ENCODE measurements at places on chromosomes 3 and 15. TPM values are rescaled to one million over a fixed set of nuclear protein-coding genes. Genes with fewer than 3 reads are reported as not detected.

ARPIN gene
- total RNA-seq, result 14.4 TPM

MOBP gene
- total RNA-seq, result 0.08 TPM

GRCh38 chr15:77599899-77600298 is 32.8 kb downstream of the LINGO1 start:
- no peak for DNase-seq

DNA sequence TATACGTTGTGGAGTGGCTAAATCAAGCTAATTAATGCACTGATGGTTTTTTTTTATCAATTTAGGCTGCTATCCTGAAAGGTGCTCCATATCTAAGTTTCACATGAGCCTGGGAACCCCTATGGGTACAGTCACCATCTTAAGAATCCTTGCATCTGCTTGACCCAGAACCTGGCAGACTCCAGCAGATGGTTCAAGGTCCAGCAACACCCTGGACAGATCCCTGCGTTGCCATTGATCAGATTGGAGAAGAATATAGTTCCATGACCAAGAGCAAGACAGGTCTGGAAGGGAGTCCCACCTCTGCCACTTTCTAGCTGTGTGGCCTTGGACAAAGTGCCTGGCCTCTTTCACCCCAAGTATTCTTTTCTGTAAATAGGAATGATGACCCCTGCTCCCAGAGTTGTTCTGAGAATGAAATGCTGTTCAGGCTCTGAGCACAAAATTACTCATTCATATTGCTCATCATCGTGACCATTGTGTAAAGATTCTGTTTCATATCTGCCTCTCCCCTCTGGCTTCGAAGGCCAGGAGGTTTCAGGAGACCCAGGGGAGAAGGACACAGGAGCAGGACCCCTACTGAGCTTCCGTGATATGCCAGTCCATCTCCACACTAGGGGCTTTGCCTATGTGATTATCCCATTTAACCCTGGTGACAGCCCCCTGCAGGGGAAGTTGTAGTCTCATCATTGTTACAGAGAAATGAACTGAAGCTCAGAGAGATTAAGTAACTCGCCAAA is 30.0 kb upstream of the TSEN2 start:
- DNase-seq, result no peak

GRCh38 chr15:48522911-48523310 is 122.6 kb downstream of the FBN1 start:
- no peak for DNase-seq

TM6SF1 gene
- 2.8 TPM for total RNA-seq

GRCh38 chr3:62027796-62028195 is 345.6 kb downstream of the FEZF2 start:
- DNase-seq, result no peak

DNA sequence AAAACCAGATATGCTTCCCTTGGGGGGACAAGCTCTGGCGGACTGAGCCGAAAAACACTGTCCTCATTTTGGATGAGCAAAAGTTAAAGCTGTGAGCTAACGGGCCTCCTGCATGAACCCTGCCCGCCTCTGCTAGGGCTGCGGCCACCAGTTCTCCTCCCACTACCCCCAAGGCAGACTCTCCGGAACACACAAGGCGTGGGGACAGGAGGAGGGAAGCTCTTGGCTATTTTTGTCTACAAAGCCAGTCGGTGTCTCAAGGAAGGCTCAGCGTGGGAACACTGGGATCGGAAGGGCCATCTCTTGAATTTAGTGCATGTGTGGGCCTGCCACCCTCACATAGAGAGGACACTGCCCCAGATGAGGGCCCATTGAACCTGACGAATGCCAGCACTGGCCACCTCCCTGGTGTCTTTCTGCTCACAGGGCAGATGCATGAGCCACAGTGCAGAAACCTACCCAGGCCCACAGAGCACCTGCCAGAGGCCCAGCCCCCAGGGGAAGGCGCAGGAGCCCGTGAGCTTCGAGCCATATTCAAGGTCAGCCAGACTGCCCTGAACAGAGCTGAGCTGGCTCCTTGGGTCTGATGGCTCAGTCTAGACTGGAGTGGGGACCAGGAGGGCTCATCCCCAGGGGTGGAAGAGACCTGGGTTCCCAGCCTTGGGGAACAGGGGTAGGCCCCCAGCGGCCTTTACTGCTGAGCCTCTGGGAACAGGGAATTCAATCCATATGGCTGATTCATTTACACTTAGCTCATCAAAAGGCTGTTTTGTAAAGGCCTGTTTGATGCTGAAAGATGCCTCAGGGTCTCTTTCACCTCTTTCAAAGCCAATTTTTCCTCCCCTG is 38.3 kb downstream of the HCN4 start:
- DNase-seq, result peak; percentile 70

- DNase-seq, result no peak
These were observed 49.7 kb upstream of the FBN1 start for GRCh38 chr15:48695088-48695826.

DNA sequence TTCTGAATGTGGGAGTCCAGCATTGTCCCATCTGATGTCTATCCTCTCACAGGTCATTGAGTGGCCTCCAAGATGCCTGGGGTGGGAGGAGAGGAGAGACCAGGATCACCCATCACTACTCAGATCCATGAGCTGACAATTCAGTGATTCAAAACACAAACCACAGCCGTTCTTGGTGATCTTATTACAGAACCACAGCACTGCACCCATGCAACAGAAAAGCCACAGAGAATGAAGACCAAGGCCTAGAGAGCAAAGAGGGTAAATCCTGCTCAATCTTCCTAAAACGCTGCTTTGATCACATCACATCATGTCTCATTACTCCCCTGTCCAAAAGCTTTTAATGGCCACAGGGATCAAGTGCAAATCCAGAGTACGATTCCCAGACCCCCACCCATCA is 23.5 kb downstream of the ANP32A start:
- no peak for DNase-seq

GRCh38 chr3:129439226-129439816 is 427 bp downstream of the MBD4 start:
- DNase-seq, result peak; percentile 80

GRCh38 chr3:194675081-194675640 is 3.2 kb upstream of the LSG1 start:
- DNase-seq, result no peak

SPG11 gene
- 49.2 TPM for total RNA-seq

DUOX1 gene
- 0.59 TPM for total RNA-seq

DNA sequence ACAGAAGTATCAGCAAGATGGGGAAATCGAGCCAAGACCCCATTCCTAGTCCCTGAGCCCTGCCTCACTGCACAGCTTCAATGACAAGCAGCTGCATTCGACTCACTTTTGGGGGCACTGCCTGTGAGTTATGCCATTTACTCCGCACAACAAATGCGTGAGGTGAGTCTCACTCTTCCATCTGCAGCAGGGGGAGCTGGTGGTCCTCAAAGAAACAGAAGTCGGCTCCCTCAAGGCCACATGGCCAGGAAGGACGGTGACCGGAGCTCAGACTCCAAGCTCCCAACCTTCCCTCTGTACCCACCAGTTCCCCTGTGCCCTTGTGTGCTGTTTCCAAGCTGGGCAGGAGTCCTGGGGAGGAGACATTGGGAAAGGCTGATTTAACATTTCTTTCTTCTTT is 127.7 kb upstream of the IQSEC1 start:
- DNase-seq, result no peak

DNA sequence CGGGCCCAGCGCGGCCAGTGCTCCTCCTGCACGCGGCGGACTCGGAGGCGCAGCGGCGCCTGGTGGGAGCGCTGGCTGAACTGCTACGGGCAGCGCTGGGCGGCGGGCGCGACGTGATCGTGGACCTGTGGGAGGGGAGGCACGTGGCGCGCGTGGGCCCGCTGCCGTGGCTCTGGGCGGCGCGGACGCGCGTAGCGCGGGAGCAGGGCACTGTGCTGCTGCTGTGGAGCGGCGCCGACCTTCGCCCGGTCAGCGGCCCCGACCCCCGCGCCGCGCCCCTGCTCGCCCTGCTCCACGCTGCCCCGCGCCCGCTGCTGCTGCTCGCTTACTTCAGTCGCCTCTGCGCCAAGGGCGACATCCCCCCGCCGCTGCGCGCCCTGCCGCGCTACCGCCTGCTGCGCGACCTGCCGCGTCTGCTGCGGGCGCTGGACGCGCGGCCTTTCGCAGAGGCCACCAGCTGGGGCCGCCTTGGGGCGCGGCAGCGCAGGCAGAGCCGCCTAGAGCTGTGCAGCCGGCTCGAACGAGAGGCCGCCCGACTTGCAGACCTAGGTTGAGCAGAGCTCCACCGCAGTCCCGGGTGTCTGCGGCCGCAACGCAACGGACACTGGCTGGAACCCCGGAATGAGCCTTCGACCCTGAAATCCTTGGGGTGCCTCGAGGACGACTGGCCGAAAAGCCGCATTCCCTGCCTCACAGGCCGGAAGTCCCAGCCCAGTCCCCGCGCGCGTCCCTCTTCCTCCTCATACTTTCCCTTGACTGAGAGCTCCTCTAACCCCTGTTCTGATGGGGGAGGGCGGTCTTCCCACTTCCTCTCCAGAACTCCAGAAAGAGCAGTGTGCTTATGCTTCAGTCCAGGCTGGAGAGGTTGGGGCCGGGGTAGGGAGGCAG is 1.4 kb upstream of the IL17RC start:
- DNase-seq, result peak; percentile 91

- DNase-seq, result no peak
These were observed 25.6 kb downstream of the HACD2 start for GRCh38 chr3:123559040-123559861.

DNA sequence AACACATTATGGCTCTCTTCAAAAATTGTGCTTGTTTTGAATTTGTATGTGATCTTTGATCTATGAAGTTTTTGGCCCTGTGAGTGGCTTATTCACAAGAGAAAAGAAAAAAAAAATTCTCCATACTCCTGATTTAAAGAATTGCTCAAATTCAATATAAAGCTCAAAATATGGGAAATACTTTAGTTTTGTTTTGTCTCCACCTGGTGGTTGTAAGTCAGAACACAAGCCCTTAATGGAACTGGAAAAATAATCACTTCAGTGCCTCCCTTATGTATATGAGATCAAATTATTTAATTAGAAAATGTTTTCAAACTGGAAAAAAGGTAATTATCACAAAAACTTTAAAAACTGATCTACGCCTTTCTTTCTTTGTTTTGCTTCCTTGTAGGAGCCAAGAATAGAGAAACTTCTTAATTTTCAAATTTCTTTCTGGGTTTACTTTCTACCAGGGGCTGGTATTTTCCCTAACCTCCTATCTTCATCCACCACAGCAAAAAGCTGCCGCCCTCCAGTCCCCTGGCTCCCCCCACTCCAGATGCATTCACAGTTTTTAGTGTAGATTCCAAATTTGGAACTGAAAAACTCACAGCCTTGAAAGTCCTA is 50.6 kb downstream of the SERP1 start:
- no peak for DNase-seq

GOLGA8N gene
- total RNA-seq, result 11.1 TPM

- DNase-seq, result no peak
These were observed 2.8 kb upstream of the CLRN1 start for GRCh38 chr3:150975086-150975991.

DNA sequence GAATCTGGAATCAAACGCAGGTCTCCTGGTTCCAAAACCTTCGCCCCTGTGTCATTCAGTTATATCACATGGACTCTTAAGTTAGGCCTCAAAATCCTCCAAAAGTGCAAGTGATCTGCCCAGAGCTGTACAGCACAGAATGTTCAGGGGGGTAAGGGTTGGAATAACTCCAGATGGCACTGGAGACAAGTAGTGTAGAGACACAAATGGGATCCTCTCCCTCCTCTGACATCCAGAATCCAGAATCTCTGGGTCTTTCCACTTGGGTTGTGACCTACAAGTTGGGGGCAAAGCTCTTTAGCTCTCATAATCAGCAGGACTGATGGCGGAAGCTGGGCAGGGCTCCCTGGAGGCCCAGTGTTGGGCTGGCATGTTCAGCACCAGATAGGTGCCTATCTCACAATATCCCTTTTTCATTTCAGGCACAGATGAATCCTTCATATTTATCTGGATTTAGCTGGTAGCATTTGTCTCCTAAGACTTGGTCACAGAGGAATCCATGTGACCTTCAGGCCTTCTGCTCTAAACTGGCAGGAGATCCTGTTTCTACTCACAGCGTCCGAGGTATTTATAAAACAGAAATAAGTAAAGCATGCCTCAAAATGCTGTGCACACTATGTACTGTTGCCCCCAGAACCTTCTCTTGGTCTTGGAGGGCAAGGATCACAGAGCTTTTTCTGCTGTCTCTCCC is 15.4 kb downstream of the ABHD2 start:
- DNase-seq, result no peak

ITIH4 gene
- 3.2 TPM for total RNA-seq

PLAAT1 gene
- total RNA-seq, result 9.2 TPM

HYAL1 gene
- total RNA-seq, result 51.6 TPM

CATSPER2 gene
- total RNA-seq, result 3.0 TPM

GRCh38 chr3:196108075-196108743 is 26.3 kb upstream of the TFRC start:
- no peak for DNase-seq

GRCh38 chr3:108767253-108767652 is 10.0 kb upstream of the RETNLB start:
- no peak for DNase-seq

GSK3B gene
- 46.8 TPM for total RNA-seq

DNA sequence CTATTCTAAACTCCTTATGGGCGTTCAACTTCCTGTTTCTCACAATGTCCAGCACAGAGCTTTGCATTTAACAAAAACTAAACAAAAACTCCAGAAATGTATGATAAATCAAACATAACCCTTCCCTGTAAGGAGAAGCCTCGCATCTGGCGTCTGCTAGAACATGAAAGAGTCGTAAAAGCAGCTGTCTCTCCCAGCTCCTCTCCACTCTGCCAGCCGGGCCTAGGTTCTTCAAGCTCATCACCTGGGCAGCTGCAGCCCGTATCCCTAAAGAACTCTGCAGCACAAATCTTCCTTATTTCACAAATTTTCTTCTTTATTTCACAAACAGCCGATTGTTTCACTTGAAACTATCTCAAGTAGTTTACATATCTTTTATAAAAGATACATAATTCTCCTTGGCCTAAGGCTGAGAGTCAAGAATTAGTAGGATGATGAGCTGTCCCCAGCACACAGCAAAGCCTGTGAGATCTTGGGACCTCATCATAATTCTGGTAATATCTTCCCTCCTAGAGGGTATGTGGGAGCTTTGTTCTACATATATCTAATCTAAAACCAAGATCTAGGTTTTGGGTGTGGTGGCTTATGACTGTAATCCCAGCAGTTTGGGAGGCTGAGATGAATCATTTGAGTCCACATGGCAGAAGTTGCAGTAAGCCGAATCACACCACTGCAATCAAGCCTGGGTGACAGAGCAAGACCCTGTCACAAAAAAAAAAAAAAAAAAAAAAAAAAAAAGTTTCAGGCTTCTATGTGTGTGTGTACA is 35.3 kb downstream of the ANXA2 start:
- DNase-seq, result no peak

- DNase-seq, result no peak
These were observed 123.2 kb upstream of the PLCL2 start for GRCh38 chr3:16761571-16761970.

DNA sequence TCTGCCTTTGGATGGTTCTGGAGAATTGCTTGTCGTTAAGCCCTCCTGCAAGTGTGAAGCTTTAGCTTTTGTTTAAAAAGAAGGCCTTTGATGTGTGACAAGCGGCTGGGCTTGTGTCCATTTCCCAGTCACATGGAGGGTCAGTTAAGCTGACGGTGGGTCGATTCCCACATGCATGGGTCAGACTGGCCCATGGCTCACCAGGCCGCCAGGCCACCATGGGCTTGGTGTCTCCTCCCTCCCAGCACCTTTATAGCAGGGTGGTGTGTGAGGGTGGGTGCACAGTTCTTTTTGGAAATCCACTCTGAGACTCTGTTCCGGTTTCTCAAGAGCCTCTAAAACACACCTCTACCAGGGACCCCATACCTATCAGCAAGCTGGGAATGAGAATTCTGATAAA is 67.2 kb downstream of the SCN5A start:
- peak; percentile 56 for DNase-seq

POLQ gene
- total RNA-seq, result 0.97 TPM

IL17RB gene
- 0.08 TPM for total RNA-seq
